ENCODE measurements at places on chromosomes 5 and 9. TPM values are rescaled to one million over a fixed set of nuclear protein-coding genes. Genes with fewer than 3 reads are reported as not detected.

TRUB2 gene
- total RNA-seq = 7.4 TPM

ZNF346 gene
- 22.9 TPM for total RNA-seq

SAPCD2 gene
- 0.41 TPM for total RNA-seq

PTPRD gene
- 19.6 TPM for total RNA-seq

OMD gene
- 200 TPM for total RNA-seq

SUSD3 gene
- total RNA-seq = 7.0 TPM

SYNPO gene
- total RNA-seq = 191 TPM

ENTREP1 gene
- total RNA-seq = 0.81 TPM

PTAR1 gene
- total RNA-seq = 55.1 TPM

FOXI1 gene
- not detected for total RNA-seq

MAP1B gene
- total RNA-seq = 1,045 TPM

- H3K4me3 ChIP-seq = no peak overlapping the region
- peaks cover 9% of the 10 kb centered on the region for H3K4me1 ChIP-seq
- H3K27ac ChIP-seq = no peak overlapping the region
- DNase-seq = no peak
- H3K36me3 ChIP-seq = no peaks in the 10 kb centered on the region
- H3K27me3 ChIP-seq = no peaks in the 10 kb centered on the region
Measured at GRCh38 chr5:6260846-6261245, 117.5 kb downstream of the MED10 start.

DNA sequence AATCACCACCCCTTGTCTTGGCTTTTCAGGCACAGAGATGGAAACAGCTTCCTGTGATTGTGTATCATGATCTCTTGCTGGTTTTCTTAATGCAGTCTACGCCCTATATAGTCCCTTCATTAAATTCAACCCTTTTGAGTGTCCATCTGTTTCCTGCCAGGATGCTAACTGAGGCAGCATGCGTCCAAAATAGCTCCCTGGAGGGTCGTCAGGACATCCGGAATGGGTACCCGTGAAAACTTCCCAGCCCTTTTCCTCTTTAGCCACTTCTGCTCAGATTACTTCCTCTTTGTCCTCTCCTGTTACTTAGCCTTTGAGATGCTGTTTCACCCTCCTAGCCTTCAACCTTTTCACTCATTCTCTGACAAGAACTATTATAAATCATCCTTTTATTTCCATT, 79.8 kb upstream of the KLF9 start:
- H3K36me3 ChIP-seq = no peaks in the 10 kb centered on the region
- H3K4me1 ChIP-seq = peaks cover 11% of the 10 kb centered on the region
- H3K4me3 ChIP-seq = no peak overlapping the region
- no peaks in the 10 kb centered on the region for H3K27me3 ChIP-seq

- H3K27me3 ChIP-seq = no peaks in the 10 kb centered on the region
- no peaks in the 10 kb centered on the region for H3K36me3 ChIP-seq
- DNase-seq = no peak
- H3K27ac ChIP-seq = no peak overlapping the region
- no peaks in the 10 kb centered on the region for H3K4me1 ChIP-seq
- peak overlapping the region; percentile 81 for H3K4me3 ChIP-seq
Measured at GRCh38 chr5:52989781-52990527, 802 bp downstream of the ITGA2 start.

DNA sequence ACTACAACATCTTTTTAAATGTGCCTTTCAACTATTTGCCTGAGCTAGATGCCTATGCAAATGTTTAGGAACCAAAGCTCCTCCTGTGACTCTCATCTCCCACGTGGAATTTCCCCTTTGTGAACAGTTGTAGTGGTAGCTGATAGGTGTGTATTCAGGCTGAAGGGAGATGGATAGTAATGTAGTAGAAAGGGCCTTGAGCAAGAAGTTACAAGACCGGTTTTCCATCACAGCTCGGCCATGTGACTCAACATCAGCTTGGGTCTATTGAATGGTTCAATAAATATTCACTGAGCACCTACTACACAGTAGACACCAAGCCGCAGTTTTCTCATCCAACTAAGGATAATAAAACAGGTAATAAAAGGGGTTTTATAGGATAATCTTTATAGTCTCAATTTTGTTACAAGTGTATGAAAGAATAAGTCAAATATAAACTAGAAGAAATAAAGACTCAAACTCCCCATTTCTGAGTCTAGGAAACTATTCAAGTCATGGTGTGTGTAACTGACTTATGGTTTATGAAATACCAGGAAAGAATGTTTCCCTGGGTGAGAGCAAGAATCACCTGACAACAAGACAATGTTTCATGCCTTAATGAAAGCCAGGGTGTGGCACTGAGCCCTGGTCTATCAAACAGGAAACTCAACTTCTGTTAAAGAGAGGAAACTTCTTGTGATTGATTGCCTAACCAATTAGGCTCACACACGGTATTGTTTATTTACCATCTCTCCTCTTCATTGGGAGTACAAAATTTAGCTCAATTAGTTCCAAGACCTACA, 187.1 kb upstream of the SPEF2 start:
- no peak overlapping the region for H3K27ac ChIP-seq
- no peaks in the 10 kb centered on the region for H3K36me3 ChIP-seq
- H3K4me1 ChIP-seq = no peaks in the 10 kb centered on the region
- H3K27me3 ChIP-seq = no peaks in the 10 kb centered on the region
- no peak for DNase-seq

DNA sequence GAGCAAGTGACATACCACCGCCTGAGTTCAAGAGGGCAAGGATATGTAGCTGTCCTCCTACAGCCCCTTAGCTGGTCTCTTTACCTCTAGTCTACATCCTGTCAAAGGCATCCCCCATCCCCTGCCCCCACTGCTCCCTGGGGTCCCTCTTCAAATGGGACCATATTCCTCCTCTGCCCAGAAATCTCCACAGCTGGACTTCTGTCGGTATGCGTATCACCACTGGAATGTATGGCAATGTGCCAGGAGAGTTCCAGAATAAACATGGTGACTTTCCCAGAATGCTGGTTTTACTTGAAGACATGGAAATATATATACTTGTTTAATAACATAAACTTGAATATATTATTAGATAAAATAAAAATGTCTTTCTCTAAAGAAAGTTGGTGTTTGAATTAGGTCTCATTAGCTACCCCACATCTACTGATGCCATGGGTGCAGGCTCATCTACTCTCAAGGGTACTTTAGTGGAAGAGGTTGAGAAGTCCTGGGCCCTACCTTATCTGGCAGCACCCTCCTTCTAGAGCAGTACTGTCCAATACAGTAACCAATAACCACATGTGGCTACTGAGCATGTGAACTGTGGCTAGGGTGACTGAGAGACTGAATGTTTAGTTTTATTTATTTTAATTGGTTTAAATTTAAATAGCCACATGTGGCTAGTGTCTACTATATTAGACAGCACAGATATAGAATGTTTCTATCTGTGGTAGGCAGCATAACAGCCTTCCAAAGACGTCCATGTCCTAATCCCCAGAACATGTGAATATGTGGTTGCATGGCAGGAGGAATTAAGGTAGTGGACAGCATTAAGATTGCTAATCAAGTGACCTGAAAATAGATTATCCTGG, 181.7 kb upstream of the SLC30A5 start:
- DNase-seq = no peak
- H3K4me3 ChIP-seq = no peak overlapping the region
- no peaks in the 10 kb centered on the region for H3K36me3 ChIP-seq
- no peaks in the 10 kb centered on the region for H3K27me3 ChIP-seq
- no peaks in the 10 kb centered on the region for H3K4me1 ChIP-seq

GRCh38 chr5:82222597-82223574, 55.3 kb downstream of the RPS23 start:
- no peak for DNase-seq
- H3K4me1 ChIP-seq = peaks cover 4% of the 10 kb centered on the region
- H3K4me3 ChIP-seq = no peak overlapping the region
- no peaks in the 10 kb centered on the region for H3K36me3 ChIP-seq

- no peaks in the 10 kb centered on the region for H3K27me3 ChIP-seq
- no peak overlapping the region for H3K27ac ChIP-seq
- DNase-seq = no peak
- H3K4me1 ChIP-seq = no peaks in the 10 kb centered on the region
- no peak overlapping the region for H3K4me3 ChIP-seq
Measured at GRCh38 chr5:155807884-155808576, 518.9 kb upstream of the SGCD start.

- H3K36me3 ChIP-seq = peaks cover 31% of the 10 kb centered on the region
- DNase-seq = no peak
- H3K27me3 ChIP-seq = no peaks in the 10 kb centered on the region
- H3K27ac ChIP-seq = no peak overlapping the region
- H3K4me3 ChIP-seq = no peak overlapping the region
Measured at GRCh38 chr5:1468629-1469527, 23.6 kb upstream of the SLC6A3 start.

DNA sequence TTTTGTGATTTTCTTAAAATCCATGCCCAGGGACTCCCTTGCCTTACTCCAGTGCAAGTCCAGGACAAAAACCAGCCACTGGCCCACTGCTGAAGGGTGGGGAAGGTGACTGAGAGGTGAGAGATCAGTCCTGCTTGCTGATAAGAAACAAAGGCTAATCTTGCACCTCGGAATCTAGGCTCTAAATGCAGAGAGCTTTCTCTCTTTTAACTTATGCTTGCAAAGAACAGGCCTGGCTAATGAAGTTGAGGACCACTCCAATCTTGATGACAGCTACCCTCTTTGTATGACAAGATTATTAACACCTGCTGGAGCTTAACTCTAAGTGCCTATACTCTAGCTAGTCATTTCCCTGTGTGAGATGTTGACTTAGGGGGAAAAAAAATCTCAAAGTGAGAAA, 8.8 kb downstream of the TLE1 start:
- no peak overlapping the region for H3K27ac ChIP-seq
- H3K36me3 ChIP-seq = no peaks in the 10 kb centered on the region
- H3K4me1 ChIP-seq = peaks cover 64% of the 10 kb centered on the region
- no peak for DNase-seq
- H3K27me3 ChIP-seq = no peaks in the 10 kb centered on the region
- H3K4me3 ChIP-seq = no peak overlapping the region

DNA sequence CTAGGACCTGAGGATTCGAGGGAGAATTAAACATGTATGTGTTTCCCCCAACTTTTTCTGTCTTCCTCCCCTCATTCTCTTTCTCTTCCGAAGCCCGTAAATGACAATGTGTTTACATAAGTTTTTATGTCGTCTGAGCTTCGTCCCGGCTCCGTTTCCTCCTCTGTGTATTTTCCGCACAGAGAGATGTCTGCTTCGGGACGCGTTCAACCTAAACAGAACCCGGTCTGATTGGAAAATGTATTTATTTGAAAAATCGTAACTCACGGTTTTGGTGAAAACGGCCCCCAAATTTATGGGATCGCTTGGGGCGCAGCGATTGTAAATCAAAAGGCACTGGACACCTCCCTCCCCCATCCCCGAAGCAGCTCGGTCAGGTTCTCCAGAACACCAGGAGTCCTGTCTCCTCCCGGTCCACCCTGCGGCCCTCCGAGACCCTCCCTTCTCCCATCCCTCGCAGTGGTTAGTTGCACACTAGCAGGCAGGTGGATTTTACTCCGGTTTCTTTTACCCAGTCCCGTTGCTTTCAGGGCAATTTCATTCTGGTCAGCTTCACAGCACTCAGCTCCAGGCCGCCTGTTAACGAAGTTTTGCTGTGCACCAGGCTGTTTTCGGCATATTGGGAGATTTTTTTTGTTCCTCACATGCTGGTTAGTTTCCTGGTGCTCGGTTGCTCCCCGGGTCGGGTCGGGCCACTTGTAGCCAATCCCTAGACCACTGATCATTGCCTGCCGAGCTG, 5.8 kb upstream of the HAND1 start:
- H3K36me3 ChIP-seq = no peaks in the 10 kb centered on the region
- H3K27ac ChIP-seq = no peak overlapping the region
- no peak for DNase-seq
- H3K4me3 ChIP-seq = no peak overlapping the region

DNA sequence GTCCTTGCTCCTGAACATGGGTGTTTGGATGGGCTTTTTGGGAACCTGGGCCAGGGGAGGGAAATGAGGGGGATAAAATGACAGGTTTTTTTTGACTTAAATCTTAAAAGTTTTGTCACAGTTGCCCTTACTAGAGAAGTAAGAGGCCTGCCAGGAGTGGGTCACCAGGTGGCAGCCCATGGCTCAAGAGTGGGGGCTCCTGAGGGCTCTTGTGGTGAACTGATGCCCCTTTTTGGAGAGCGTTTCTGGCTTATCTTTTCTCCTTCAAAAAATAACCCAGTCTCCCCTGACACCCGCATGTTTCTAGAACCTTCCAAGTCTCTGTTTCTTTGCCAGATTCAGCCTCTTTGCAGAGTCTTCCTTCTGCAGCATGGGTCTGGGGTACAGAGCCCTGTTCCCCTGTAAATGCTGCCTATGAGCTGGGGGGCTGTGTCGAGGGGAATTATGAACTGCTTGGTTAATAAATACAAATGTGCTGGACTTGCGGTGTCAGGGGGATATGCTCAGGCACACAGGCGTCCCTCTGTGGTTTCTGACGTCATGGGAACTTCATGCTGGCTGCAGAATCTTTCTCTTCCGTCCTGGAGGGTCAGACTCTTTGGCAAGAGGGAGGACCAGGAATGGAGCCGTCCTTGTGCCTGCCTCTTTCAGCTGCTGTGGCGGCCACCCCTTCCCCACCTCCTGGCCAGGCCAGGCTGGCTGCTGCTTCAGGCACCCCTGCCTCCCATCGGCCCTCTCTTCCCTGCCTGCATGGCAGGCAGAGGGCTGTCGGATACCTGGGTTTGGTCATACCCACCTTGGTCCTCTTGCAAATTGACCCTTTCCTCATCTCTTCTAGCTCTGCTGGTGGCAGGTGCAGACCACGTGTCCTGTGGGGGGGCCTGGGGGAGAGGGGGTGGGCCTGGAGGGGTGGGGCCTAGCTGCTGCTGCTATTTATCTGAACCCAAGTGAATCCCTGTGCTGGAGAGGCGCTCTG, 30.1 kb downstream of the PTPA start:
- H3K27me3 ChIP-seq = no peaks in the 10 kb centered on the region
- no peak for DNase-seq
- peak overlapping the region; percentile 76 for H3K4me3 ChIP-seq
- H3K36me3 ChIP-seq = peaks cover 8% of the 10 kb centered on the region
- peak overlapping the region; percentile 100 for H3K27ac ChIP-seq

- H3K4me3 ChIP-seq = no peak overlapping the region
- no peaks in the 10 kb centered on the region for H3K36me3 ChIP-seq
- no peaks in the 10 kb centered on the region for H3K4me1 ChIP-seq
- H3K27ac ChIP-seq = no peak overlapping the region
- no peak for DNase-seq
- no peaks in the 10 kb centered on the region for H3K27me3 ChIP-seq
Measured at GRCh38 chr9:136160995-136161610, 42.4 kb upstream of the TMEM250 start.
